T-helper 17 cell (primary cell): ENCODE measurements at places on chromosomes 16 and 17. TPM values are rescaled to one million over a fixed set of nuclear protein-coding genes. Genes with fewer than 3 reads are reported as not detected.

DNA sequence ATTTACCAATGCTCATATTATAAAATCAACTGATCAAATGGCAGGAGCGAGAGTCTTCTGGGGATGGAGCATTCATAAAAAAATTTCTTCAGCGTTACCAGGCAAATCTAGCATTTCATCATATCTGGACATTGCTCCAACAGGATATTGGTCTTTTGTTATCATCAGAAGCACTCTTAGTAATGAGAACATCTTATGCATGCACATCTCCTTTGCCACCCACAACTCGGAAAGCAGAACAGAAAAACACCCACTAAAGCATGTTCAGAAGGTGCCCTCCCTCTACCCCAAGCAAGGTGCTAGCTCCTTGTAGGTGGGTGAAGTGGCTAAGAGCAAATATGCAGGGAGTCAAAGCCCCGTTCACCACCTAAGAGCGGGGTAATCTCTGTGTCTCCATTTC lies 18.9 kb downstream of the ARHGAP17 start:
- no peak overlapping the region for H3K27ac ChIP-seq
- H3K4me3 ChIP-seq = no peak overlapping the region
- peaks cover 50% of the 10 kb centered on the region for H3K4me1 ChIP-seq

DNA sequence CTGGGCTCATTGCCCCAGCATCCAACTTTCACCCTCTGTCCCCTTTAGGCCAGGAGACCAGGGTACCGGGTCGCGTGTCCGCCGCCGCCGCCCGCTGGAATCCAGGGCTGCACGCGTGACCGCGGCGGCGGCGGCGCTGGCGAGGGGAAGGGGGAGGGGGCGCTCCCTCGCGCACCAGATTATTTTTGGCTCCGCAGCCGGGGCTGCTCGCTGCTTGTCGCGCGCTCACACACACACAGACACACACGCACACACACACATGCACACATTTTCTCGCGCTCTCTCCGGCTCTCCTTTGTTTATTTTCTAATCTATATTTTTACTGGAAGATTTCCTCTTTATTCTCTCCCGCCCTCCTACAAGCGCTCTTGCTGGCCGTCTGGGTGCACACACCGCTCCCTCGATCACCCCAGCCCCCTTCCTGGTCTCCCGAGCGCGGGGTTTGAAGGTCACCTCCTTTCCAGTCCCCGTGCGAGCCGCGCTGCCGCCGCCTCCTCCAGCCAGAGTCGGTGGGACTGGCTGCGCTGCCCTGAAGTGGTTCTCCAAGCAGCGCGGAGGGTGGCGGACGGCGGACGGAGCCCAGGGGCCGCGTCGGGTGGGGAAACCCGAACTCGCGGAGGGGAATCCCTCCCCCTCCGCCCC lies 921.4 kb upstream of the EEF2KMT start:
- DNase-seq = no peak
- no peak overlapping the region for H3K4me3 ChIP-seq
- H3K27ac ChIP-seq = no peak overlapping the region

DNA sequence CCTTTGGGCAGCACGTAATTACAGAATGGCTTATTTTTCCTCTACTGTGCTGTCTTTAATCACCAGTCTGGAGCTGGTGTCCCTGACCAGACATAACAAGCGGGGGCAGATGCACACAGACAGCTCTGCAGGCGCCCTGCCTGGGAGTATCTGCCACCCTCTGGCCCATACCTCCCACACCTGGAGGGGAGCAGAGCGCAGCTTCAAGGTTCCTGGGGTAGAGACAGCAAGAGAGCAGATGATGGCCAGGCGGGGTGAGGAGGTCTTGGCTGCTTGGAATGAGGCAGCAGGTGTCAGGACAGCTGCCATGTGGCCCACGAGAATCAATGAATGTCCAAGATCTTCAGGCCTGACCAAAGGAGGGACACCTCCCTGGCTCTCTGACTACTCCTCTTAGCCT lies 23.8 kb downstream of the TMEM94 start:
- no peak overlapping the region for H3K27ac ChIP-seq
- H3K36me3 ChIP-seq = peaks cover 2% of the 10 kb centered on the region
- peaks cover 16% of the 10 kb centered on the region for H3K4me1 ChIP-seq
- no peaks in the 10 kb centered on the region for H3K27me3 ChIP-seq

The PRCD gene
- 1.1 TPM for total RNA-seq

The MEFV gene
- total RNA-seq = 0.81 TPM

The PIMREG gene
- not detected for total RNA-seq

The SLC13A2 gene
- total RNA-seq = not detected

DNA sequence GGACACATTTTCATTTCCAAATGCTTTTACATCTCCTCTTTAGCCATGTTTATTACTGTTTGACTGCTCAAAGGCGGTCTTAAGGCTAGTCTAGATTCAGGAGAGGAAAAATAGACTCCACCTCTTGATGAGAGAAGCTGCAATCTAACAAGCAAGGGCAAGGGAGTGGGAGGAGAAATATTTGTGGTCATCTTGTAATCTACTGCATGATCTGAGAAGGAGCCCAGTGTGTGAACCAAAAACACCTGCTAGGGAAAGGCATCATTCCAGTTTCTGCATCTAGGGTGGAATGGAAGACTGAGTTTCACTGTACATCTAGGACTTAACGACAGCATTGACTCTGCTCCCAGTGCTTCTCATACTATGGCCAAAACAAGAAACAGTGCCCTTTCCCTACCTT lies 232.2 kb upstream of the HS3ST3A1 start:
- H3K27ac ChIP-seq = no peak overlapping the region
- no peak for DNase-seq
- no peak overlapping the region for H3K4me3 ChIP-seq
- H3K4me1 ChIP-seq = no peaks in the 10 kb centered on the region
- H3K27me3 ChIP-seq = no peaks in the 10 kb centered on the region

DNA sequence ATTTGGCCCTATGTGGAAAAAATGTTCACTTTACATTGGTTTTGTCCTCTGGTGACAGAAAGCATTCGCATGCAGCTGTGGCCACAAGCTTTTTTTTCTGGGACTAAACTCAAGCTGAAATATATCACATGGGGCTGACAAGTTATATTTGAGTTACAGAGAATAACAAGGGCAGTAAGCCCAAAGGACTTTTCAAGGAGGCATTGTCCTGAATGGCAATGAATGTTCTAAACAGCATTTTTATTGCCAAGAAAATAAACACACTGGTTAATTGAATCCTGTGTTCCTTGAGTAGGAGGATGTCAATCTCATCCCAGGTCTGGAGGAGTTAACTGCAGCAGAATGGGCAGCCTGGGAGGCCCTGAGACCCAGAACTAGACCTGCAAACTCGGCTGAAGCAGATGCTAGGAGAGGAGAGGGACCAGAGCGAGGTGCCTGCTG lies 114.5 kb downstream of the COPRS start:
- peaks cover 2% of the 10 kb centered on the region for H3K4me1 ChIP-seq
- no peak overlapping the region for H3K27ac ChIP-seq
- no peak overlapping the region for H3K4me3 ChIP-seq
- no peak for DNase-seq
- no peaks in the 10 kb centered on the region for H3K36me3 ChIP-seq

The TBC1D3I gene
- total RNA-seq = 0.57 TPM

- H3K27me3 ChIP-seq = no peaks in the 10 kb centered on the region
- DNase-seq = no peak
- no peaks in the 10 kb centered on the region for H3K36me3 ChIP-seq
- H3K4me3 ChIP-seq = no peak overlapping the region
- H3K4me1 ChIP-seq = peaks cover 4% of the 10 kb centered on the region
Measured at GRCh38 chr16:48459167-48459566, 74.0 kb upstream of the SIAH1 start.

The SCN4A gene
- 0.16 TPM for total RNA-seq

DNA sequence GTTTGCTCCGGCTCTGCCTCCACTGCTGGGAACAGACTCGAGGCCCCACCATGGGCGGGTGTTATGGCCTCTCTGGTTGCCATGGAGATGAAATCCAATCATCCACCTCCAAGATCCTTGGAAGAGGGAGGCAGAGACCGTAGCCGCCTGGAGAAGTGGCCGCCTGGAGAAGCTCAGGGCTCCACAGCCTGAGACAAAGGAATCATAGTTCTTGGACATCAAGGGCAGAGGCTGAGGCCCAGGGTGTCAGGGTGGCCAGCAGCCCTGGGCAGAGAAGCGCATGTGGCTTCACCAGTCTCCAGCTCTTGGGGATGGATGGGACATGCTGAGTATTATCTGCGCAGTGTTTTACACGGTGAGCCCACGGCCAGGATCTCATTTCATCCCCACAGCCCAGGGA lies 36.2 kb downstream of the ABR start:
- H3K4me3 ChIP-seq = no peak overlapping the region
- no peaks in the 10 kb centered on the region for H3K36me3 ChIP-seq
- peaks cover 2% of the 10 kb centered on the region for H3K4me1 ChIP-seq
- no peak for DNase-seq

DNA sequence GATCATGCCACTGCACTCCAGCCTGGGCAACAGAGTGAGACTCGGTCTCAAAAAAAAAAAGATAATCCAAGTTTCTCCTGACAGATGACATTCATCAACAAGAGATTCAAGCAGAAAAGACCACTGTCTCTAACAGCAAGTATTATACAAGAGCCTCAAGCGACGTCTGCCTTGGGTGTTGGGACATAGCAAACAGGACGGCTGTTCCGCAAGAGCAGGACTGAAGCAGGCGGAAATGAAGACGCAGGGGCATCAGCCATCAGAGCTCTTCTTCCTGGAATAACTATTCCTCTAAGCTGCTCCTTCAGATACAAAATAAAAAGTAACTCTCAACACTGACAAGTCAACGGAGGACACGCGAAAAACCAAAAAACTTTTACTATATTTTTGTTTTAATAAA lies 54.0 kb downstream of the ANKRD11 start:
- no peaks in the 10 kb centered on the region for H3K27me3 ChIP-seq
- no peak overlapping the region for H3K27ac ChIP-seq
- peaks cover 67% of the 10 kb centered on the region for H3K4me1 ChIP-seq
- no peak for DNase-seq

- H3K4me1 ChIP-seq = peaks cover 36% of the 10 kb centered on the region
- no peak for DNase-seq
- no peaks in the 10 kb centered on the region for H3K27me3 ChIP-seq
- H3K4me3 ChIP-seq = no peak overlapping the region
- H3K36me3 ChIP-seq = peaks cover 4% of the 10 kb centered on the region
- peak overlapping the region; percentile 35 for H3K27ac ChIP-seq
Measured at GRCh38 chr17:67459985-67460384, 82.9 kb downstream of the PITPNC1 start.

The KATNIP gene
- total RNA-seq = 28.6 TPM

- H3K4me1 ChIP-seq = peaks cover 45% of the 10 kb centered on the region
- peak overlapping the region; percentile 65 for H3K4me3 ChIP-seq
- H3K27ac ChIP-seq = peak overlapping the region; percentile 76
- no peak for DNase-seq
Measured at GRCh38 chr16:89334988-89335802, 117.7 kb downstream of the ZNF778 start.

The CLEC19A gene
- total RNA-seq = not detected

The HEATR9 gene
- total RNA-seq = not detected

DNA sequence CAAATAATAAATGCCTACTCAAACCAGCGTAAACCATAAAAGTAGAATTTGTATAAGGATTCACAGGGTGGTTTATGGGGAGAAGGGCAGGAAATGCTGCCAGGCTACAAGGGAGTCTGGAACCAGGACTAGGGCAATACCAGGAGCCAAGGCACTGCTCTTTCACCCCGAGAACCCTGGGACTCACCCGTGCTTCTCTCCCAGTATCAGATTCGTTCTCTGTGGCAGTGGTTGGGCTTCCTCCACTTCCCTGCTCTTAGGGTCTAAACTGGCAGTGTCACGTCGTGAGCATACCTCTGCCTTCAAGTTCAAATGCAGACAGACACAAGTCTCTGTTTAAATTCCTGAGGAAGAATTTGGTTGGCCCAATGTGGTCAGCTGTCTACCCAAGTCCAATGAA lies 49.3 kb downstream of the PRKCA start:
- H3K27ac ChIP-seq = no peak overlapping the region
- no peaks in the 10 kb centered on the region for H3K27me3 ChIP-seq
- DNase-seq = no peak
- no peak overlapping the region for H3K4me3 ChIP-seq
- H3K36me3 ChIP-seq = peaks cover 4% of the 10 kb centered on the region
- H3K4me1 ChIP-seq = peaks cover 36% of the 10 kb centered on the region

The DBNDD1 gene
- 0.47 TPM for total RNA-seq

GRCh38 chr16:71961066-71962039 lies 38.8 kb downstream of the PKD1L3 start:
- DNase-seq = peak; percentile 59
- H3K27me3 ChIP-seq = peaks cover 5% of the 10 kb centered on the region
- no peaks in the 10 kb centered on the region for H3K36me3 ChIP-seq
- H3K4me1 ChIP-seq = peaks cover 6% of the 10 kb centered on the region

DNA sequence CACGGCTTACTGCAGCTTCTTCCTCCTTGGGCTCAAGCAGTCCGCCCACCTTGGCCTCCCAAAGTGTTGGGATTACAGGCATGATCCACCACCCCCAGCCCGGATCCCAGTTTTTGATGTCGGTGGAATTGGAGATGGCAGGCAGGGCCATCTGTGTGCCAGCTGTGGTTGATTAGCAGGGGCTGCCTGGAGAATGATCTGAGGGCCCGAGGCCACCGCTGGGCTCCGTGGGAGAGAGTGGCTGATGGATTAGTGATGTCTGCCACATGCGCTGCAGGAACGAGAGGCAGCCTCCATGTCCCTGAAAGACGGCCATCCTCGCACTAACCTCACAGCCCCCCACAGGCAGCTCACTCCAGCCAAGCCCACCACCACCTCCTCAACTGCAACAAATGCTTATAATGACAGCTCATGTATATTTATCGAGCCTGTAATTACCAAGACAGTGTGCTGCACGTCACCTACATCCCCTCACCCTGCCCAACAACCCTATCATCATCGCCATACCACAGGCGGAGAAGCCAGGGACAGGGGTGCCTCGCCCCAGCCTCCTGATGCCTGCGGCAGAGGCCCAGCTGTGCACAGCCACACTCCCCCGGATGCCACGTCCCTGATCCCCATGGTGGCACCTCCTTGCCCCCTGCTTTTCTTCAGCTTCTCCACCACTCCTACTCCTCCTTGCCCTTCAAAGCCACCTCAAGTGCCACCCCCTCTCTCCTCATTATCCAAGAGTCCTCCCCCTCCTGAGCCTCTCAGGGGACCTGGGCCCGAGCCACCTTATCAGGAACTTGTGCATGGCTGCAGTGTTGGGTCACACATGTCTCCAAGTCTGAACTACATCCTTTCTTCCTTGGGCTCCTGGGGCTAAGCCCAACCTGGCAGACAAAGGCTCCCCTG lies 33.2 kb downstream of the ACTG1 start:
- no peak overlapping the region for H3K4me3 ChIP-seq
- no peak for DNase-seq
- H3K27ac ChIP-seq = no peak overlapping the region
- H3K36me3 ChIP-seq = no peaks in the 10 kb centered on the region
- H3K4me1 ChIP-seq = peaks cover 5% of the 10 kb centered on the region
- peaks cover 39% of the 10 kb centered on the region for H3K27me3 ChIP-seq

The PERCC1 gene
- not detected for total RNA-seq

- no peak overlapping the region for H3K4me3 ChIP-seq
- no peak for DNase-seq
- no peaks in the 10 kb centered on the region for H3K27me3 ChIP-seq
- peaks cover 6% of the 10 kb centered on the region for H3K36me3 ChIP-seq
- no peaks in the 10 kb centered on the region for H3K4me1 ChIP-seq
- no peak overlapping the region for H3K27ac ChIP-seq
Measured at GRCh38 chr17:69170377-69170776, 28.7 kb upstream of the ABCA6 start.

GRCh38 chr16:22653876-22654275 lies 143.2 kb downstream of the NPIPB5 start:
- DNase-seq = no peak
- H3K36me3 ChIP-seq = no peaks in the 10 kb centered on the region
- H3K4me1 ChIP-seq = peaks cover 2% of the 10 kb centered on the region
- H3K4me3 ChIP-seq = no peak overlapping the region
- H3K27me3 ChIP-seq = peaks cover 44% of the 10 kb centered on the region
